Left ventricle myocardium inferior (tissue), 1 donor: ENCODE measurements at places on chromosomes 5 and 9. TPM values are rescaled to one million over a fixed set of nuclear protein-coding genes. Genes with fewer than 3 reads are reported as not detected.

DNA sequence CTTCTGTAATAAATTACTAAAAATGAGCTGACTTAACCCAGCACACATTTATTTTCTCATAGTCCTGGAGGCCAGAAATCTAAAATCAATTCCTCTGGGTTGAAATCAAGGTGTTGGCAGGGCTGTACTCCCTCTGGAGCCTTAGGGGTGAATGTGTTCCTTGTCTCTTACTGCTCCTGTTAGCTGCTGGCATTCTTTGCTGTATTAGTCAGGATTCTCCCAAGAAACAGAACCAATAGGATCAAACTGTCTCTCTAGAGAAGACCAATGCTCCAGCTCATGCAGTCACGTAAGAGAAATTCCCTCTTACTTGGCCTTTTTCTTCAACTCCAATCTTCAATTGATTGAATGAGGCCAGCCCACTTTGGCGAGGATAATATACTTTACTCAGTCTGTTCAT is 15.3 kb upstream of the CD180 start:
- no peaks in the 10 kb centered on the region for H3K27me3 ChIP-seq
- no peak for DNase-seq
- H3K4me1 ChIP-seq: peaks cover 28% of the 10 kb centered on the region

DNA sequence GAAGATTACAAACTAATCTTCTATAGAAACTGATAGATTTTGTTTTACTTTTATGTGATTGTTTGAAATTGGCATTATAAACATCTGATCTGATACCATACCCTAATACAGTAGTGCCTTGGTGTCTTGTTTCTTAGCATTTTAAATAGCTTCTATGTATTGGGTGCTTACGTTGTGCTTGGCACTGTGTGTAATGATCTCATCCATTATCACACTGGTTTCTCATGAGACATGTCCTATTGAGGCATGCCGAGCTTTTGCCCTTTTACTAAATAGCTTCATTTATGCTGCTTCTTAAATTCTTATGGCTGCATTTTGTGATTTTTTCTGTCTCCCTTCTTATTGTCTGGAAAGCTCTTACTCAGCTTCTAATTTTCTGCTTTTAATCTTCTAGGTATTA is 48.2 kb upstream of the TLR4 start:
- no peak for DNase-seq
- no peaks in the 10 kb centered on the region for H3K4me1 ChIP-seq
- H3K27ac ChIP-seq: no peak overlapping the region
- H3K27me3 ChIP-seq: no peaks in the 10 kb centered on the region
- H3K4me3 ChIP-seq: no peak overlapping the region
- H3K36me3 ChIP-seq: no peaks in the 10 kb centered on the region

- H3K27ac ChIP-seq: no peak overlapping the region
- H3K4me1 ChIP-seq: no peaks in the 10 kb centered on the region
- no peak for DNase-seq
- H3K27me3 ChIP-seq: no peaks in the 10 kb centered on the region
- H3K36me3 ChIP-seq: no peaks in the 10 kb centered on the region
Measured at GRCh38 chr9:116608064-116608463, 79.0 kb upstream of the TRIM32 start.

The SH3TC2 gene
- 9.4 TPM for total RNA-seq

- peaks cover 4% of the 10 kb centered on the region for H3K4me1 ChIP-seq
- no peak for DNase-seq
- H3K27me3 ChIP-seq: no peaks in the 10 kb centered on the region
- no peak overlapping the region for H3K27ac ChIP-seq
- no peaks in the 10 kb centered on the region for H3K36me3 ChIP-seq
Measured at GRCh38 chr9:91084896-91085516, 276.7 kb downstream of the AUH start.

The PCDHB3 gene
- 0.77 TPM for total RNA-seq

The ORM2 gene
- not detected for total RNA-seq

DNA sequence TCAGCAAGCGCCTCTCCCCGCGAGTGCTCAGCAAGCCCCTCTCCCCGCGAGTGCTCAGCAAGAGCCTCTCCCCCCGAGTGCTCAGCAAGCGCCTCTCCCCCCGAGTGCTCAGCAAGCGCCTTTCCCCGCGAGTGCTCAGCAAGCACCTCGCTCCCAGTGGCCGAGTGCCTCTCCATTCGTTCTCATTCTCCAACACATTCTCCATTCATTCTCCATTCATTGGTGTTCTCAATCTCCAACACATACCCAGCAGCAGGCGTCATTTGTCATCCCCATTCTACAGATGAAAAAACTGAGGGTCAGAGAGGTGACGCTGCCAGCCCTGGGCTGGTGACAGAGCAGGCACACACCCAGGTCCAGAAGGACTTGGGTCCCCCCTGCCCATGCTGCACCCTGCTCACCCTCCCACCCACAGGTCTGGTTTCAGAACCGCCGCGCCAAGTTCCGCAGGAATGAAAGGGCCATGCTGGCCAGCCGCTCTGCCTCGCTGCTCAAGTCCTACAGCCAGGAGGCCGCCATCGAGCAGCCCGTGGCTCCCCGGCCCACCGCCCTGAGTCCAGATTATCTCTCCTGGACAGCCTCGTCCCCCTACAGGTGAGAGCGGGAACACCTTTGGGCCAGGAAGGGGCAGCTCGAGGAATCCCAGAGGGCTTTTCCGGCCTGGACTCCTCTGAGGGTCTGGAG is 32.5 kb downstream of the PTGES start:
- DNase-seq: no peak
- H3K27me3 ChIP-seq: peaks cover 15% of the 10 kb centered on the region
- no peak overlapping the region for H3K27ac ChIP-seq
- H3K4me1 ChIP-seq: peaks cover 8% of the 10 kb centered on the region

DNA sequence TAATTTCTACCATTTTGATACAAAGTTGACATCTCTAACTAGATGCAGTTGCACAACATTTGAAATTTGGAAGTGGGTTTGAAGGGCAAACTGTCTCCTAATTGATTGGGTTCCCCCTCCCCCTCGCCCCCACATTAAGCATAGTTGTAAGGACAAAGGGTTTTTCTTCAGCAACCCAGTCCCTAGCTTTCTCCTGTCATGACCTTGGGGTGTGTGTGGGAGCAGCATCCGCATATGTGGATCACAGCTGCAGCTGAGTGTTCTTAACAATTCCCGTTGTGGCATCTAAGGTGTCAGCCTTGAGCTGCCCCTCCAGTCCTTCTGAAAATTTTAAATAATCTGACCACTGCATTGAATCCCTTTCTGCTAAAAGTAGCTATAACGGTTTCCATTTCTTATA is 141.3 kb upstream of the CDH10 start:
- H3K27ac ChIP-seq: no peak overlapping the region
- no peaks in the 10 kb centered on the region for H3K27me3 ChIP-seq
- no peaks in the 10 kb centered on the region for H3K36me3 ChIP-seq
- H3K4me1 ChIP-seq: no peaks in the 10 kb centered on the region

DNA sequence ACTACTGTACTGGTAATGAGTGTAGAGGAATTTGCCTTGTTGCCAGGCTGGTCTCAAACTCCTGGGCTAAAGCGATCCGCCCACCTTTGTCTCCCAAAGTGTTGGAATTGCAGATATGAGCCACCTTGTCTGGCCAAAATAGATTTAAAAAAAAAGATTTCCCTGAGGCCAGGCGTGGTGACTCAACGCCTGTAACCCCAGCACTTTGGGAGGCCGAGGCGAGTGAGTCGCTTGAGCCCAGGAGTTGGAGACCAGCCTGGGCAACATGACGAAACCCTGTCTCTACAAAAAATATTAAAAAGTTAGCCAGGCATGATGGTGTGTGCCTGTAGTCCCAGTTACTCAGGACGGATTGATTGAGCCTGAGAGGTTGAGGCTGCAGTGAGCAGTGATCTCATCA is 62.5 kb downstream of the IPO11 start:
- no peak for DNase-seq
- H3K36me3 ChIP-seq: peaks cover 16% of the 10 kb centered on the region
- no peak overlapping the region for H3K4me3 ChIP-seq
- no peaks in the 10 kb centered on the region for H3K4me1 ChIP-seq
- H3K27me3 ChIP-seq: no peaks in the 10 kb centered on the region

- H3K27me3 ChIP-seq: peaks cover 48% of the 10 kb centered on the region
- H3K36me3 ChIP-seq: no peaks in the 10 kb centered on the region
- no peak for DNase-seq
Measured at GRCh38 chr9:132503116-132503515, 79.3 kb upstream of the BARHL1 start.

The PLAC8L1 gene
- 0.49 TPM for total RNA-seq

DNA sequence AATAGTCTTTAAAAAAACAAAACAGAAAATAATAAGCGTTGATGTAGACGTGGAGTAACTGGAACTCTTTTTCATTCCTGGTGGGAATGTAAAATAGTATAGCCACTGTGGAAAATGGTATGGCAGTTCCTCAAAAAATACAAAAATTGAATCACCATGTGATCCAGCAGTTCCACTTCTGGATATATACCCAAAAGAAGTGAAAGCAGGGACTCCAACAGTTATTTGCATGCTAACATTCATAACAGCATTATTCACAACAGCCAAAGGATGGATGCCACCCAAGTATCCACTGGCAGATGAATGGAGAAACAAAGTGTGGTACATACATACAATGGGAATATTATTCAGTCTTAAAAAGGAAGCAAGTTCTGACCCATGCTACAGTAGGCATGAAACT is 4.2 kb upstream of the PHF2 start:
- no peak overlapping the region for H3K27ac ChIP-seq
- H3K27me3 ChIP-seq: no peaks in the 10 kb centered on the region
- DNase-seq: no peak
- peaks cover 30% of the 10 kb centered on the region for H3K4me1 ChIP-seq
- no peak overlapping the region for H3K4me3 ChIP-seq
- no peaks in the 10 kb centered on the region for H3K36me3 ChIP-seq

The TAF1L gene
- not detected for total RNA-seq

DNA sequence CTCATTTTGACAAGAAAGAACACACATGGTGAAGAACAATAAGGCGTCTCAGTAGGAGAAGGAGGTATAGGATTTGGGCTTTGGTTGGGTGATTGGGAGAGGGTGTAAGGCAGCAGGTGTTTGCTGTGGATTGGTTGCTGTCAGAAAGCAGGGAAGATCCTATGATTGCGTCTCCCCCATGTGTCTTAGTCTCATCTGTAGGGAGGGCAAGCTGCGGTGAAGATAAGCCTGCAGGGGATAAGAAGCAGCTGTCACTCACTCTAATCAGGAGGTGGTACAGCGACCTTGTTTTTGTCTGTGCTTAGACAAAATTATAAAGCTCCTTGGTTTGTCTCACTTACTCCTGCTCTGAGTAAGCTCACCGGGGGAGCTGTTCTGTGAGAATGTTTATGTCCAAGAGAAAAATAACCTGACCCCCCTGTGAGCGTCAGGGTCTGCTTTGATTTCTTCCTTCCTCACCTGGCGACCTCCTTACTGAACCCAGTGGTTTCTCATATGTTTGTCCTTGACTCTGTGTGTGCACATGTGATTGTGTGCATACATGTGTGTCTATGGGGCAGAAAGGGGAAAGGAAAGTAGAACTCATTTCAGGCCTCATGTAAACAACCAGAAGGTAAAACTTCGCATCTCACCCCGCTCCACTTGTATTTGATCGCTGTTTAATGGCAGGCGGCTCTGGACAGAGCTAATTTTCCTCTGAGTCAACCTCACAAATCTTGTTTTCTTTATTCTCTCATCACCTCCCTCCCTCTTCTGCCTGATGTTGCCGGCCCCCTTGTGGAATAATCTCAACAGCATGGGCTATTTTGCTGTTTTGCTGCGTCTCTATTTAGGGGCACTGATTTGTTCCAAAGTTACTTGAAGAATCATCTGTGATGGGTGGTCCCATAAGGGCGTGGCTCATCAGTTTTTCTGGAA is 105.6 kb downstream of the TENT4A start:
- no peaks in the 10 kb centered on the region for H3K36me3 ChIP-seq
- no peak overlapping the region for H3K27ac ChIP-seq
- H3K27me3 ChIP-seq: peaks cover 67% of the 10 kb centered on the region
- no peak overlapping the region for H3K4me3 ChIP-seq

DNA sequence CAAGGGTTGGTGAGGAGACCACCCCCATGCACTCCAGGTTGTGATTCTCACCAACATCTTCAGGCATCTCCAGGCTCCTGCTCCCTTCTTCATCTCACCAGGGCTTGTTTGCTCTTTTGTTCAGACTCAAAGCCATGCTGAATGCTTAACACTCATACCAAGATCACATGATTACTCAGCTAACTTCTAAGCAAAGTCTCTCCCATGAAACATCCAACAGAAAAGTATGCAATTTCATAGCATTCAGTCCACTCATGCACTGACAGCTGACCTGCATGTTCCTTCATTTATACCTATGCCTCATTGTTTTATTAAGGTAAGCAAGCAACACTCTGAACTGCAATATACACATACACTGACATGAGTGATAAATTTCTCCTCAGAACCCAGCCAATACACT is 69.0 kb downstream of the SHC3 start:
- H3K4me3 ChIP-seq: no peak overlapping the region
- H3K36me3 ChIP-seq: no peaks in the 10 kb centered on the region
- H3K27me3 ChIP-seq: no peaks in the 10 kb centered on the region
- H3K27ac ChIP-seq: no peak overlapping the region

DNA sequence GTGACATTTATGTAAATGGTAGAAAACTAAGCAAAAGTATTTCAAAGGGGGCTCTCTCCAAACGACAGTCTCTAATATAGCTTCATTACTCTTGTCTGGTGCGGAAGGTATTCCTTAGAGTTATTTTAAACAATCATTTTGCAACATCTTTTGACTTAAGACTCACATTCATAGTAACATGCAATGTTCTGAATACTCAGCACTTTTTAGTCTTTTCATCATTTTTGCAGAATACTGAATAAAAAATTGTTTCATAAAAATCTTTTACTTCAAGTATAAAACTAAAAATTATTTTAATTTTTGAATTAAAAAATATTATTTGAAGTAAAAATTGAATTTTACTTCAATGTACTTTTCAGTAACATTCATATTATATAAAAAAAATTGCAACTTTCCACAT is 321.1 kb downstream of the PLK2 start:
- H3K27me3 ChIP-seq: no peaks in the 10 kb centered on the region
- H3K36me3 ChIP-seq: no peaks in the 10 kb centered on the region
- H3K4me1 ChIP-seq: peaks cover 8% of the 10 kb centered on the region
- H3K27ac ChIP-seq: no peak overlapping the region
- no peak overlapping the region for H3K4me3 ChIP-seq
- DNase-seq: no peak
